ENCODE measurements at places on chromosomes 7 and 10.

- DNase-seq: no peak
Observed at GRCh38 chr10:3072641-3073360, 5.5 kb downstream of the PFKP start.

DNA sequence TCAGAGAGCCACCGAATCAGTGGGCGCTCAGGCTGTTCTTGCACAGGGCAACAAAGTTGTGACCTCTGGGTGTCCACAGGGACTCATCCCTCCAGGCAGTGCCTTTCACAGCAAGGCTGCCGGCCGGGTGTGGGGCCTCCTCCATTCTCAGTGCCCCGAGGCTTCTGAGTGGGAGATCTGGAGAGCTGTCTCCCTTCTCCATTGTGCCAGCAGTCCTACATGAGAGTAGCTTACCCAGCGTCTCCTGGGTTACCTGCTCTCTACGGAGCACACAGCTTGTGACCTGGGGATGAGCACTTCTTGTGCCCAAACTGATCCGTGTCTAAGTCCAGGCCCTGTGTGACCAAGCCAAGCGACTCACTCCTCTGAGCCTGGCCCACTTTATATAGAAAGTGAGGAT, 240.9 kb upstream of the GRB10 start:
- DNase-seq: no peak

DNA sequence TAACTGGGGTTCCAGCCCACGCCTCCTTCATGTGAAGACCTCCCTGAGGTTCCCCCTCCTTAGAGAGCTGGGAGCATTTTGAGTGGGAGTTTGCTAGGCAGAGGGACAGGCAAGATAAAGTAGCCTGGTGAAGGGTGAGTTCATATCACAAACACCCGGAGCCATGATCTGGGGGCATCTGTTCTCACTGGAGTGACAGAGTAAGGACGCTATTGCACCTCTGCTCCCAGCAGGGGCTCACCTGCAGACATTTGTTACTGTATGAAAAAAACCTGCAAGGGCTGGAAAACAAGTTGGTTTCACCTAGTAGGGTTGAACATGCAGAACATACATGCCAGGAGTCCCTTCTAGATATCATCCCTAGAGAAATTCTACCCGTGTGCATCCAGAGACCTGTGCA, 88.4 kb downstream of the CARD11 start:
- no peak for DNase-seq

DNA sequence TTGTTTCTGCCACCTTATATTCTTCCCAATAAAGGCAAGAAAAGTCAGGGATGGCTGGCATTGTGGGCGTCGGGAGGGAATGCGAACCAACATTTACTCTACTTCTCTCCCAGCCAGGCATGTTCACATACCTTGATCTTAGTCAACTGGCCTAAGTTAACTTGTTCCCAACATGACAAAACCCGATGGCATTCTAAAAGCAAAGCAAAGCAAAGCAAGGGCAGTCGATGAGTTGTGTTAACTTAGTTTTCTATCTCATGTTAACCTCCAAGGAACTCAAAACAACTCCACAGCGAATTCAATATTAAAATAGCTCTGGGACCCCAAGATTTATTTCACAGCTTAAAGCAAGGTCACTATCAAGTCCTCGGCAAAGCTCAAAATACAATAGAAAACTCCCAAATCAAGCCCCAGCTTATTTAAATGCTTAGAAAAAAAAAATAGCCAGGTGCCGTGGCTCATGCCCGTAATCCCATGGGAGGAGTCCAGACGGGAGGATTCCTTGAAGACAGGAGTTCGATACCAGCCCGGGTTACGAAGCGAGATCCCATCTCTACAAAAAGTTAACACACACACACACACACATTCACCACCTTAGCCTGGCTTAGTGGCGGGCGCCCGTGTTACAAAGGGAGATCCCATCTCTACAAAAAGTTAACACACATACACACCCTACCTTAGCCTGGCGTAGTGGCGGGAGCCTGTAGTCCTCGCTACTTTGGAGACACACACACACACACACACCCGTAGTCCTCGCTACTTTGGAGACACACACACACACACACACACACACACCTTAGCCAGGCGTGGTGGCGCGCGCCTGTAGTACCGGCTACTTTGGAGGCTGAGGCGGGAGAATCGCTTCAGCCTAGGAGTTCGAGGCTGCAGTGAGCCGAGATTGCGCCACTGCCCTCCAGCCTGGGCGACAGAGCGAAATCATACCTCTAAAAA, 901 bp upstream of the CCNY start:
- peak; percentile 4 for DNase-seq

DNA sequence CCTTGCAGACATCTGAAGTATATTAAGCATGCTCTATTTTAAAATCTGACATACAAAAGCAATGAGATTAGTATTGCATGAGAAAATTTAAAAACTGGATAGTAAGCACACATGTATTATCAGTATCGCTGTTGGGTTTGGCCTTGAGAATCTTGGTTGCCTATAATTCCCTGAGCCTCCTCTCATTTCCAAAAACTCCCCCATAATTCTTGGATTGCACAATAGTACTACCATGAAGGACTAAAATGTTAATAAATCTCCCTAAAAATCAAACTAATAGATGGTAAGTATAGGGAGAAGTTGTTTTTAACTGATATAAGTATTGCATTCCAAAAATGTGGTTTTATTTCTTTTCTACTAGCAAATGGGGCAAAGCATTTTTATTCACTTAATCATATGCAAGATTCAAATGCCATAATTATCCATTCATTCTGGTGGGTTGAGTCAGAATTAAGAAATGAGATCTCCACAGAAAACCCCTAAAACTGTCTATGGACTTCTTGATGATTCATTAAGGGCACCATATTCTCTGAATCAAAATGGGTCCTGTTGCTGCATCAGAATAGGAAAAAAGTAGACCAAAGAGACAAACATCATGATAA, 10.3 kb upstream of the VIM start:
- no peak for DNase-seq

GRCh38 chr7:27176962-27177794, 3.1 kb upstream of the HOXA10 start:
- no peak for DNase-seq

DNA sequence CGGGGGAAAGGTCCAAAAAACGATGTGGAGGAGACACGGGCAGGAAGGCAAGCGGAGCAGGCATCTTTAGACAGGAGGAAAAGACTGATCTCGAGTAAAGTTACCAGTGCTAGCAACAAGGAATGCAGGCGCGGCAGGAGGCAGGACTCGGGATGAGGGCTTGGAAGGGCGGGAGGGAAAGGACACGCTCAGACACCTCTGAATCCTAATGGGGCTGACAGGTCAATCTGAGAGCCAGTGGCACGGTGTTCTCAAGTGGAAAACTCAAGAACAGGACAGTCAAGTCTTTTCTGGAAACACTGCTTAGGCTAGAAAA, 155.3 kb upstream of the COBL start:
- no peak for DNase-seq

DNA sequence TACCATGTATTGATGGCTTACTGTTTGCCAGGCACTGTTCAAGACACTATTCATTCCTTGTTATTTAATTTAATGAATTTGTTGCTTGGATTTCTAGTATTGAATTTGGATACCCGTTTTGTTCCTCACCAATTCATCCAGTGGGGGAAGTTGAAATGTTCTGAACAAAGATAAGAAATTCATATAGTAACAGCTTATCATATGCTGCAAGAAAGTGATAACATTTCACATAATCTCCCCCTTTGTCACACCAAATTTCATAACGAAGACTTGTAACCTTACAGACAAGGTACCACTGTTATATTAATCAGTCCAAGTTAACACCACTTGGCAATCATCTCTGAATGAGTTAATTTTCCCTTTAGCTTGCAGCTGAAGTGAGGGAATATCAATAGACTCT, 42.1 kb downstream of the SCIN start:
- no peak for DNase-seq

GRCh38 chr7:117896339-117896738, 23.1 kb upstream of the CTTNBP2 start:
- DNase-seq: no peak

- no peak for DNase-seq
Observed at GRCh38 chr10:52442576-52442975, 128.5 kb downstream of the DKK1 start.
